Fibroblast of the aortic adventitia (primary cell): ENCODE measurements at places on chromosomes 6 and 20. TPM values are rescaled to one million over a fixed set of nuclear protein-coding genes. Genes with fewer than 3 reads are reported as not detected.
A peak's percentile ranks its signal among the peaks of the same experiment; 100 is the strongest.

DNA sequence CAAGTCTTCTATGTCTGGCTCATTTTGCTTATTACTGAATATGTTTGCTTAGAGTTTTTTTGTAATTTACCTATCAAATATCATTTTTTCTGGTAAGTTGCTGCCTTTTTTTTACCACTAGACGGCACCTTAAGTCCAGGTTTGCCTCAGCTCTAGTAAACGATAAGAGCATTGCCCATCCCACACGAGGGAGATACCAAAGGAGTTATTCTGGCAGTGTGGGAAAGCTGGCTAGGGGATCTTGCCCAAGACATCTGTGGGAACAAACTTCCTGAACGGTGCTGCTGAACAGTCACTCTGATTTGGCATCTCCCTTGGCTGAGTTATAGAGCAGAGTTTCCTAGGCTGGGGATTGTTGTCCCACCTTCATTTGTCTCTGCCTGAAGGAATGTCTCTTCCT, 306.4 kb downstream of the COL12A1 start:
- DNase-seq: peak; percentile 69

GRCh38 chr6:99110029-99110428, 162.3 kb upstream of the FBXL4 start:
- DNase-seq: no peak

DNA sequence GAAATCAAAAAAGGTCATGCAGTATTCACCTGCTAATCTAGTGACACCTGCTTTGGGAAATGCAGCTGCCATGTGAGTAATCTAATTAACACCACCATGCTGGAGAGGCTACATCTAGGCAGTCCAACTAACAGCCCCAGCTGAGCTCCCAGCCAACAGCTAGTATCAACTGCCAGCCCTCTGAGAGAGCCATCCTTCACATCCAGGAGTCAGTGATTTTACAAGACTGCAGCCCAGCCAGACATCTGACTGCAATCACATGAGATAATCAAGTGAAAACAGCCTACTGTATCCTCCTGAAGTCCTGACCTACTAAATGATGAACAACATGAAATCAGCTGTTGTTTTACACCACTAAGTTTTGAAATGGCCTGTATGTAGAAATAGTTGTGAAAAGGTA, 298.4 kb downstream of the TRDN start:
- no peak for DNase-seq

DNA sequence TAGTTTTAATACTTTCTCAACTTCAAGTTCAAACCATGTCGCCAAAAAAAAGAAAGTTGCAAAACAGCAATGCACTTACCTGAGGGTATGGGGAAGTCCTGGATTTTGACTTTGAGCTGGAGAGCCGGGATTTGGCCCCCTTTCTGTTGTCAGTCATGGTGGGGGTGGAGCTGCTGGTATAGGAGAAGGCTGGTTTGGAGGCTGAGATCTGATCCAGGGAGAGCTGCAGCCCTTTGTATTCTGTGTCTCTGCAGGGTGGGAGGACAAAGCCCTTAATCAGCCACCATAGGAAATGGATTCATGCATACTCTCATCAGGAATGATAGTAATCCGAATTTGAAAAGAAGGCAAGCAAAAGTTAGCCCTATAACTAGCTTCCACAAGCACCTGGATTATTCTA, 44.0 kb downstream of the SIM1 start:
- DNase-seq: no peak

GRCh38 chr20:25380945-25381614, 9.6 kb downstream of the ABHD12 start:
- DNase-seq: no peak

DNA sequence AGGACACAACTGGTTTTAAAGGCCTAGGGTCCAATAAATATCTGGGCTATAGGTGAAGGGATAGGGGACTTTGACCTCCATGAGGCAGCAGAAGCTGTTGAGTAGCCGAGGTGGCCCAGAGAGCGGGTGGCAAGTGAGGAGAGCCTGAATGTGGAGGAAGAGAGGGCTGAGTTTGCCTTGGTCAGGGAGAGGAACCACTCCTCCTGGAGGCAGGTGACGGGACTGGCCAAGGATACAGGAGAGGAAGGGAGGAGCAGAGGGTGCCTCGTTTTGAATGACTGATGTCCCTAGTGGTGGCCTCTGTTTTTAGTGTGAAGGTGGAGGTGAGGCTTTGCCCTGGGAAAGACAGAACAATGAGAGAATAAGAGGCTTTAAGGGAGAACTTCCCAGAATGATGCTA, 19.1 kb upstream of the AAR2 start:
- DNase-seq: no peak

DNA sequence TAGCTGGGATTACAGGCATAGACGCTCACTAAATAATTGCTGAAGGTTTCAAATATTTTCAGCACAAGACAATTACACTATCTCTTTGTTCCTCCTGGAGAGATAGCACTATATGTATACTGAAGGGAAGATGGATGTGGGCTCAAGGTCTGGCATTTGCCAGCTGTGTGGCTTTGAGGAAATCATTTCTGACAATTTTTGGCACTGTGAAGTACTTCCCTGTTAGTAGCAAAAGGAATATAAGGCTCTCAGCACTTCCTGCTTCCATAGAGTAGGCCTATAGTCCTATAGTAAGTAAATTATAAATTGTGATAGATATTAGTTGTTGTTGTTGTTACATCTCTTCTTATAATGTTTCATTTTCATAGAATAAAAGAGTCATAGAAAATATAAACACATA, 271.1 kb downstream of the SAMD5 start:
- no peak for DNase-seq

- no peak for DNase-seq
Observed at GRCh38 chr6:93183531-93183972, 235.8 kb downstream of the EPHA7 start.

GMPR gene
- 2.5 and 24.8 TPM in 2 replicates for total RNA-seq

RRAGD gene
- 1.4 and 15.1 TPM in 2 replicates for total RNA-seq

AVP gene
- not detected in 2 replicates for total RNA-seq

PHACTR3 gene
- not detected in 2 replicates for total RNA-seq
